ENCODE measurements at places on chromosomes 6 and 20. TPM values are rescaled to one million over a fixed set of nuclear protein-coding genes. Genes with fewer than 3 reads are reported as not detected.
A peak's percentile ranks its signal among the peaks of the same experiment; 100 is the strongest.

GRCh38 chr6:106446287-106446885 is 85.9 kb downstream of the CRYBG1 start:
- DNase-seq, result no peak
- no peak overlapping the region for H3K4me3 ChIP-seq
- H3K27me3 ChIP-seq, result no peaks in the 10 kb centered on the region
- H3K36me3 ChIP-seq, result peaks cover 4% of the 10 kb centered on the region
- no peak overlapping the region for H3K27ac ChIP-seq

GRCh38 chr6:139881728-139882211 is 507.3 kb upstream of the CITED2 start:
- no peaks in the 10 kb centered on the region for H3K36me3 ChIP-seq
- peak; percentile 45 for DNase-seq
- no peak overlapping the region for H3K4me3 ChIP-seq
- H3K4me1 ChIP-seq, result peaks cover 9% of the 10 kb centered on the region
- H3K27me3 ChIP-seq, result no peaks in the 10 kb centered on the region

DNA sequence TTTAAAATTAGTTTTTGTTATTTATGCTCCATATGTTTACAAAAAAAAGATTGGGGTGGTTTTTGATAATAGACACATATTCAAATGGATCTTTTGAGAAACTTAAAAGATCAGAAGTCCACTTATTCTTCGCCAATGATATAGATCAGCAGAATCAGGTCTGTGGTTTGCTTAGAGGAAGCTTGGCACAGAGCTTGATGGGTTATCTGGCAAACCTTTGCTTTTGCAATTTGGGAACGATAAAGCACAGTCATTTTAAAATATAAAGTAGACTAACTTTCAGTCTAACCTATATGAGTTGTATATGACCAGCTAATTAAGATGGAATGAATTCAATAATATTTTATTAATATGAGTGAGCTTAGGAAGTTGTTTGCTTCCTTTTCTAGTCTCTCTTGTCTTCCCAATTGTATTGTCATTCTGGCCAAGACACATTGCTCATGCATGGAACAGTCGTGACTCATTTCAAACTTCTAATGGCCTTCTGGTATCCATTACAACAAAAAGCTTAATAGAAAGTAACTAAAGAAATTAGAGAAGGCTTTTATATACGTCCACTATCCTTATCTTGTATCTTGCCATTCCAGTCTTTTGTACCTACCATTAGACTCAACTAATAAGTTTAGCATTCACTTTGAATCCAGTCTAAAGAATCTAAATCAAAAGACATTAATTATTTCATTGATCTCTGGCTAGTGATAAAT is 118.7 kb downstream of the TBX18 start:
- DNase-seq, result no peak
- H3K4me3 ChIP-seq, result peak overlapping the region; percentile 43
- peaks cover 31% of the 10 kb centered on the region for H3K36me3 ChIP-seq
- H3K27me3 ChIP-seq, result no peaks in the 10 kb centered on the region

GRCh38 chr20:433300-433975 is 25.3 kb downstream of the RBCK1 start:
- peaks cover 94% of the 10 kb centered on the region for H3K36me3 ChIP-seq
- H3K4me3 ChIP-seq, result no peak overlapping the region
- peaks cover 9% of the 10 kb centered on the region for H3K4me1 ChIP-seq
- DNase-seq, result no peak
- peak overlapping the region; percentile 80 for H3K27ac ChIP-seq

DNA sequence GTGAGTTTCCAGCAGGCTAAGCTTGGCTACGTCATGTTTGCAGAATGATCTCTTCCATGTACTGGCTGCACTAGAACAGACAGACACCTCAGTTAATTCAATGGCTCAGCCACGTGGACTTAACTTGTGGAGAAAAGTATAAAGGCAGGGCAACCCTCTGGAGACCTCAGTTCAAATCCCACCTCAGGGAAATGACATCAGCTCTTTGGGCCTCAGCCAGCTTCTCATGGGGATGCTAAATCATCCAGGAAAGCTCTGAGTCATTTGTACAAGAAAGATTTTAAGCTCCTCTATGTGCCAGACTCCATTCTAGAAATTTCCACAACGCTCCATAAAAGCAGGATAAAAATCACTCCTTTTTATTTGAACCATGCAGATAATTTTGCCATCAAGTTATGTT is 128.5 kb upstream of the SALL4 start:
- no peak for DNase-seq
- no peak overlapping the region for H3K27ac ChIP-seq
- no peak overlapping the region for H3K4me3 ChIP-seq
- no peaks in the 10 kb centered on the region for H3K36me3 ChIP-seq

DNA sequence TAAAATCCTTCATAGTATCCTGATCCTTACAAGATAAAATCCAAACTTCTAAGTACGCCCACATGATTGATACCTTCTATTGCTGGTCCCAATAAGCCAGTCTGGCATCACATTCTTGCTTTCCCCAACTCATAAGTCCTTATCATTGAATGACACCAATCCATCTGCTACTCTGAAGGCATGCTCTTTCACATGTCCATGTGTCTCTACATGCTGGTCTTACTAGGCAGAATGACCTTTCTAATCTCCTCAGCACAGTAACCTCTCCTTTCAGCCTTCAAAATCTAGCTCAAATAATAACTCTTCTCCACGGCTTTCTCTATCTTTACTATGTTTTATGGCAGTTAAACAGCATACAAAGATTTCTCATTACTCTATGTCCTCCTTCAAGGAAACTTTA is 71.1 kb downstream of the ASCC3 start:
- H3K36me3 ChIP-seq, result no peaks in the 10 kb centered on the region
- H3K27me3 ChIP-seq, result no peaks in the 10 kb centered on the region
- no peak overlapping the region for H3K27ac ChIP-seq
- no peak overlapping the region for H3K4me3 ChIP-seq
- no peak for DNase-seq

- H3K4me3 ChIP-seq, result no peak overlapping the region
- H3K4me1 ChIP-seq, result no peaks in the 10 kb centered on the region
- H3K27me3 ChIP-seq, result peaks cover 13% of the 10 kb centered on the region
- no peak for DNase-seq
- H3K27ac ChIP-seq, result no peak overlapping the region
Observed at GRCh38 chr20:59786801-59787537, 146.5 kb downstream of the SYCP2 start.

DNA sequence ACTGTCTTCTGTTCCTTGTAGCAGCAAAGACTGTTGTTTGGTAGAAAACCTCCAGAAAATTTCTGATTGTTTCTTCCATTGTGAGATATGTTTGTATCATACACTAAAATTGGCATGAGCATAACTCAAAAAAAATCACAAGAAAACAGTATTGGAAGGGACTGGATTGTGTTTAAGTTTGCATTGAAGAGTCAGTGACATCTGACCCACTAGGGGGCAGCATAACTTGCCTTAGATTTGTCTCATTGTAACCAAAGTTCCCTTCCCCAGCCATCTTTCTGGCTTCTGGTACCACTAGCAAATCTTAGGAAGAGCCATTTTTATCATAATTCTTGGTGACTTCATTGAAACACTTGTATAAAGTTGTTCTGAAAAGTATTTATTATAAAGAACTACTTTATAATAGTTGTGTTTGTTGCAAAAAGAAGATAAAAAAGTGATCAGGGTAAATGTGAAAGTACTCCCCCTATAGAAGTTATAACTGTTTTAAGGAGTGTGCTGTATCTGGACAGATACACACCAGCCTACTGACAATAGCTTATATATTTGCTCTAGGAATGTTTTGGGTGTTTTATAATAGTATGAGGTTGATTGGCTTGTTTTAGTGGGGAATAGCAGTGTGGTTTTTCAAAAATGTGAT is 7.7 kb downstream of the CSTF1 start:
- no peak overlapping the region for H3K27ac ChIP-seq
- peaks cover 3% of the 10 kb centered on the region for H3K4me1 ChIP-seq
- peak; percentile 66 for DNase-seq
- peaks cover 50% of the 10 kb centered on the region for H3K36me3 ChIP-seq

GRCh38 chr20:40980106-40980827 is 48.4 kb upstream of the TOP1 start:
- H3K27me3 ChIP-seq, result peaks cover 20% of the 10 kb centered on the region
- H3K4me3 ChIP-seq, result no peak overlapping the region
- H3K4me1 ChIP-seq, result no peaks in the 10 kb centered on the region
- DNase-seq, result no peak
- no peaks in the 10 kb centered on the region for H3K36me3 ChIP-seq

- H3K27me3 ChIP-seq, result peaks cover 6% of the 10 kb centered on the region
- no peak overlapping the region for H3K27ac ChIP-seq
- no peak for DNase-seq
- no peaks in the 10 kb centered on the region for H3K36me3 ChIP-seq
Observed at GRCh38 chr6:40349123-40349900, 237.9 kb downstream of the LRFN2 start.

DNA sequence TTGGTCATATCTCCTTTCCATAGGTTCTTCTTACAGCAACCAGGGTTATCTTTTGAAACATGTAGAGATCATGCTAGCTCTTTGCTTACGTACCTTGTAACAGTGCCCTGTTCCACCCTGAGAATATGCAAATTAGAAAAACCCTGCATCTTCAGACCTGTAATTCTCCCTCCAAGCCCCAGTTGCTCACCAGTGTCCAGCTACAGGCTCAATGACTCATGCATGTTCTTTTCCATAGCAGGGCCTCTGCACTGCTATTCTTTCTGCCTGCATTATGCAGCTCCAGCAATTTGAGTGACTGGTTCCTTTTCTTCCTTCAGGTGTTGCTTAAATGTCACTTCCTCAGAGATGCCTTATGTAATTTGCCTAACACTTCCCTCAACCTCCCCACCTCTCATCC is 636.2 kb downstream of the KHDRBS2 start:
- H3K36me3 ChIP-seq, result no peaks in the 10 kb centered on the region
- H3K27me3 ChIP-seq, result no peaks in the 10 kb centered on the region
- no peak overlapping the region for H3K4me3 ChIP-seq
- no peak for DNase-seq
- H3K27ac ChIP-seq, result no peak overlapping the region

DNA sequence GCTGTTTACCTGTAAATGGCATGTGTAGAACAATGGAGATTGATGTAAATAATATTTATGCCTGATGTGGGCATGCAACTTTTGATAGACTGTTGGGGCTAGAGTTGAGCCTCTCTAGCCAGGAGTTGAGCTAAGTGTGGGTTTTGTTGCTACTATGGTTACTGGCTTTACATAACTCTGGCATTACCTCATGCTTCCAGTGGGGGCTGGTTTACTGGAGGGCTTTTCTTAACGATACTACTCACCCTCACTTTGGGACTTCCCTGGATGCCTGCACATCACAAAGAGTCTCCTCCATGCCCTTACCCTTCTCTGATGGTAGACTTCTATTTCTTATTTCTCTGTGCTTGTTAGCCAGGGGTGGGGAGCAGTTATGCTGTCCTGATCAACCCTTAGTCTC is 524.6 kb upstream of the CDH4 start:
- H3K36me3 ChIP-seq, result no peaks in the 10 kb centered on the region
- H3K27ac ChIP-seq, result no peak overlapping the region
- no peaks in the 10 kb centered on the region for H3K4me1 ChIP-seq

DNA sequence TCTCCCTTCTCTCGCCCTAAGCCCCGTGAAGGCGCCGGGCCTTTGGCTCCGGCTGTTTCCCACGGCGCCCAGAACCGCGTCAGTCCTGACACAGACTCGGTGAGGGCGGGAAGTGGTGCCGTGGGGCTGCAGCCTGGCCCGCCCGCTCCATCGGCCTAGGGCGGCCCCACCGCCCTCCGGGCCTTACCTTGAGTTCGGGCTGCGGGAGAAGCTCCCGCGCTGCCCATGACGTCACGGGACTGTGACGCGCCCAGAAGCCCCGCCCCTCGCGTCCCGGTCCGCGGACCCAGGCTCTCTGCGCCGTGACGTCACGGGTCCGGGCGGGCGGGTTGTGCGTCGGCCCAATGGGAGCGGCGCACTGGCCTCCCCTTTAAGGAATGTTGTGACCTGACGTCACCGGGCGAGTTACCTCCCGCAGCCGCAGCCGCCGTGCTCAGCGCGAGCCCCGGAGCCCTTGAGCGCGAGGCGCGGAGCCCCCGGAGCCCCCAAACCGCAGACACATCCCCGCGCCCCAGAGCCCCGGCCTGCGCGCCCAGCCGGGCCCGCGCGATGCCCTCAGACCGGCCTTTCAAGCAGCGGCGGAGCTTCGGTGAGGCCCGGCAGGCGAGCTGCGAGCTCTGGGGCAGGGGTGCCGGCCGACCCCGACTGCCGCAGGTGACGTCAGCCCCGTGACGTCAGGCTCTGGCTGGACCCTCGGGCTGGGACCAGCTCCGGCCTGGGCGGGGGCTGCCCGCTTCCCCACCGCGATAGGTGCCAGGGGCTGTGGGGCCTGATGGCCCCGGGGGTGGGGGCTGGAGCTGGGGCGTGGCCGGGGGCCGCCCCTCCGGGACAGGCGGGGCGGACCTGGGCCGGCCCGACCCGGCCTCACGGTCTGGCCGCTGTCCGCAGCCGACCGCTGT is at the start of gene MAP1LC3A:
Gene MAP1LC3A (plus strand): TSS at position 399 of the 899 bp plus-strand sequence. CDS start 151 bp downstream, at position 550.
- no peaks in the 10 kb centered on the region for H3K27me3 ChIP-seq
- peaks cover 23% of the 10 kb centered on the region for H3K4me1 ChIP-seq
- H3K27ac ChIP-seq, result peak within 1 kb of the TSS; percentile 1
- DNase-seq, result peak; percentile 85
- H3K36me3 ChIP-seq, result peaks cover 19% of the 10 kb centered on the region

DNA sequence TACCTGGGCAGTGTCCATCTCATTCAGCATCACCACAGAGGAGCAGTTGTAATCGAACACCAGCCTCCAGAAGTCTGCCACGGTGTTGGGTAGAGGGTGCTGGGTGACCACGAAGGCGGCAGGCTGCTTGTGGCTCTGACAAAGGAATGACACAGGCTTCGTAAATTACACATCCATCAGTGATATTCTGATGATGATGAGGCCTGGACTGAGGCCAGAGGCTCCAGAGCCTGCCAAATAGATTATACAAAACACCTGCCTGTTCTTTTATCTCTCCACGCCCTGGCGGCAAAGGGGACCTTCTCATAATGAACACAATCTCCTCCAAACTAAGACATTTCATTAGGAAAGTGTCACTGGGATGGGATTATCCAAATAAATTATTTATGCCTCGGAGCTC is 480.2 kb upstream of the CHD6 start:
- H3K27ac ChIP-seq, result no peak overlapping the region
- no peak for DNase-seq
- peaks cover 21% of the 10 kb centered on the region for H3K27me3 ChIP-seq
- H3K4me1 ChIP-seq, result no peaks in the 10 kb centered on the region
- no peak overlapping the region for H3K4me3 ChIP-seq

GRCh38 chr6:112470950-112471349 is 123.8 kb downstream of the RFPL4B start:
- H3K4me3 ChIP-seq, result no peak overlapping the region
- no peaks in the 10 kb centered on the region for H3K36me3 ChIP-seq
- H3K27me3 ChIP-seq, result no peaks in the 10 kb centered on the region
- DNase-seq, result no peak
- peaks cover 14% of the 10 kb centered on the region for H3K4me1 ChIP-seq
- H3K27ac ChIP-seq, result no peak overlapping the region

GRCh38 chr6:135906972-135907465 is 55.5 kb downstream of the PDE7B start:
- H3K4me1 ChIP-seq, result peaks cover 27% of the 10 kb centered on the region
- no peak for DNase-seq
- no peaks in the 10 kb centered on the region for H3K27me3 ChIP-seq
- no peaks in the 10 kb centered on the region for H3K36me3 ChIP-seq
- no peak overlapping the region for H3K4me3 ChIP-seq
- no peak overlapping the region for H3K27ac ChIP-seq

- no peak for DNase-seq
- H3K27ac ChIP-seq, result no peak overlapping the region
- peaks cover 31% of the 10 kb centered on the region for H3K27me3 ChIP-seq
Observed at GRCh38 chr20:61253264-61253639, 1.2 kb downstream of the CDH4 start.

The CDK5RAP1 gene
- total RNA-seq, result 65.8 TPM

The ADGRG6 gene
- 84.6 TPM for total RNA-seq

The NRSN1 gene
- total RNA-seq, result 0.14 TPM

The MOXD1 gene
- total RNA-seq, result 13.2 TPM

The TGM3 gene
- not detected for total RNA-seq

Measured in Calu3 (cell line).